ENCODE measurements at places on chromosomes 2 and 18.

DNA sequence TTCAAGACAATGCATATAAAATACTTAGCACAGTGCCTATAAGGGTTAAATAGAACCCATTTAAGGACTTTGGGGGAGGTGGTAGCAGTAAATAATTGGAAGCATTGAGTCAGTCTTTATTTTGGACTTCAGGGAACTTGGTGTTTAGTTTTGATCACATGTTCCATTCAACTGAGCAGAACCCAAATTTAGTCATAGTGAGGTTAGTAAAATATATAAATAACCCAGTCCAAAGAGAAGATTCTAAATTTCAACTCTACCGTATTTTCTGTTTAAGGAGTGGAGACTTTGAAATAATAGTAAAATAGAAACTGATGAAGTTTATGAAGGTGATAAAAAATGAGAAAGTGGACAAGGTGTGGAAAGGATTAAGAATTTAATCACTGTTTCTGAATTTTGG is 19.7 kb downstream of the TWSG1 start:
- DNase-seq, result no peak

- DNase-seq, result no peak
Measured at GRCh38 chr2:171811245-171811628, 82.8 kb downstream of the SLC25A12 start.

DNA sequence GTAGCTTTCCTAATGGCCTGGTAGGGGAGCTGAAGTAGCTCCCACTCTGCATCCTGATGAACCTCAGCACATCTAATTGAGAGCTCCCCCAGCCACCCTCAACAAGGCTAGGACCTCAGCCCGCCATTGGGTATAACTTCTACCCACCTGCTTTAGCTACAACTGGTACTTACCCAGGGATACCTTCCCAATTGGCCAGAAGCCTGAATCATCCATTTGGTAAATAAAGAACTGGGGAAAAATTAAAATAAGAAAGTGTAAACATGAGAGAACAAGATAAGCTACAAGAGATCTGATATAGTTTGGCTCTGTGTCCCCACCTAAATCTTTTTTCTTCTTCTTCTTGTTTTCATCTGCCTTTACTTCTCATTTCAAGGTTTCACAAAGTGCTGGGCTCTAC is 372.0 kb downstream of the CMPK2 start:
- no peak for DNase-seq

DNA sequence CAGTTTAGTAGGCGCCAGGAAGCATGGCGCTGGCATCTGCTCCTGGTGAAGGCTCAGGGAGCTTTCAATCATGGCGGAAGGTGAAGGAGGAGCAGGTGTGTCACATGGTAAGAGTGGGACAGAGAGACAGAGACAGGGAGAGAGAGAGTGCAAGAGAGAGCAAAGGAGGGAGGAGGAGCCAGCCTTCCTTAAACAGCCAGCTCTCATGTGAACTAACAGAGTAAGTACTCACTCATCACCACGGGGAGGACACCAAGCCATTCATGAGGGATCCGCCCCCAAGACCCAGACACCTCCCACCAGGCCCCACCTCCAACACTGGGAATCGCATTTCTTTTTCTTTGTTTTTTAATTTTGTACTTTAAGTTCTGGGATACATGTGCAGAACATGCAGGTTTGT is 40.8 kb upstream of the CLASP1 start:
- DNase-seq, result no peak

- DNase-seq, result no peak
Measured at GRCh38 chr2:54208364-54209240, 47.4 kb downstream of the TSPYL6 start.

GRCh38 chr18:45656194-45656770 is 41.0 kb downstream of the SLC14A2 start:
- DNase-seq, result no peak

DNA sequence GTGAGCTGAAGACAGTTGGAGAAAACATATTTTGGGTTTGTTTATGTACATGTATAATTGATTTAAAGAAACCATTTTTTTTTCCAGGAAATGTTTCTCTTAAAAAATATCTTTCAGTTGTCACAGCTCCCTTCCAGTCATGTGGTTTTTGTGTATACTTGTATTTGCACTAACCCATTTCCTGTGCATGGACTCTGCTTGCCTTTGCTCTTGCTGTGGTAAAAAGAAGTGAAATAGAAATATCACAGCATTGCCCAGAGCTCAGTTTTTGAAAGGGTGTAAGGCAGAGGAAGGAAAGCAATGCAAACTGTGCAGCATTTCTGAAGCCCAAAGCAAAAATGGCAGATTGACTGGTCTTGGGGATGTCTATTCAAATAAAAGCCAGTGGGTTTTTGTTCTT is 10.4 kb upstream of the DOCK10 start:
- DNase-seq, result no peak

GRCh38 chr2:25596516-25597244 is 76.7 kb downstream of the DTNB start:
- DNase-seq, result no peak

GRCh38 chr2:72273384-72273783 is 125.7 kb upstream of the CYP26B1 start:
- DNase-seq, result no peak

GRCh38 chr2:219691571-219691970 is 64.1 kb downstream of the SLC4A3 start:
- DNase-seq, result no peak

- peak; percentile 45 for DNase-seq
Measured at GRCh38 chr2:10297959-10298531, 4.7 kb upstream of the HPCAL1 start.

DNA sequence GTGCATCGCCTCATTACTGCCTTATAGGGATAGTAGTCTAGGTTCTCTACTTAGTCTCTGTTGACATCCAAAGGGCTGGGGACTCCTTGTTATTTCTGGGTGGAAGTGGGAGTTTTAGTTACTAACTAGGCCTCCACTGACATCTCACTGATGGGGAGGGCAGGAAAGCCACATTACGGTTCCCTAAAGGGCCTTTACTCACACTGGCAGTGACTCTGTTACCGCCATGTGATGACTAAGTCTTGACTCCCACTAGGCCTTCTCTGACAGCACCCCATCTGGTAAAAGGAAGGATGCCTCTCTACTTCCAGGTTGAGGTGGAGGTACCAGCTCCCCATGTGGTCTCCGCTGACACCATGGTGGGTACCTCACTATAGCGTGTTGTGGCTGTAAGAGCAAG is 14.0 kb upstream of the BCL2L11 start:
- DNase-seq, result no peak

- no peak for DNase-seq
Measured at GRCh38 chr18:59063300-59063906, 76.3 kb upstream of the SEC11C start.

DNA sequence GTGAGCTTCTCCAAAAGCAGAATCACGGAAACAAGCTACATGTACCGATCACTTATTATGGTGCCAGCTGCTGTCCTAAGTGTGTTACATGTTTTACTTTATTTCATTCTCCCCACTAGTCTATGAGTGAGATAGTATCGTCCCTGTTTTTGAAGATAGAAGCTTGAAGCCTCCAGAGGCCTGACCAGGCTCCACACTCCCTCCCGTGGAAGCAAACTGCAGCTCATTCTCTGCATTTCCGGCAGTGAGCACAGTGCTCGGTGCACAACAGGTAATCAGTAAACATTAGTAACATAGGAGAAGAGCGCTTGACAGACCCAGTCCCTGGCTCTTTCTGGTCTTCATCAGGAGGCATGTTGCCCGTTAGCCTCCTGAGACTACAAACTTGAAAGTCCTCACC is 72.9 kb downstream of the ZBTB7C start:
- no peak for DNase-seq

- DNase-seq, result no peak
Measured at GRCh38 chr2:239936838-239937581, 88.1 kb downstream of the NDUFA10 start.

DNA sequence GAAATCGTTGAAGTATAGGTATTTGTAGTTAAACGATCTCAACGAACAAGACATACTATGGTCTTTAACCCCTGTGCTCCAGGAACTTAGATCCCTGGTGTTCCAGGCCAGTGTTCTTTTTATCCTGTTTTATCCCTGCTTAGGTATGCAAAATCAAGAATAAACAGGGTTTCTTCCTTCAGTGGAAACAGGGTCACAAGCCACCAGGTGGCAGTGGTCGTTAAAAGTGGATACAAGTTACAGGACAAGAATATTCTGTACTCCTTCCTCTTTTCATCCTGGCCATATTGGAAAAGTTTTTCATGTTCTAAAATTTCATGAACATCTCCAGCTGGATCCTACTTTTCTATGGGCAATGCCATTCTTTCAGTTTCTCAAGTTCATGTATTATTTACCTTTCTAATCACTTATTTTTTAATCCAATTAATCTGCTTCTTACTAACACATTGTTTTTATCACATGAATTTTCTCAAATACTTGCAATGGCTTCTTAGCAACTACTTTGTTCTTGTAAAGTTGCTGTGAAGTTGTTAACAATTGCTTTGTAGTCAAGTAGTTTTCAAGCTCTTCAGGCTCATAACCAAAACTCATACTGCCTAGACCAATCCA is 16.4 kb upstream of the HNMT start:
- no peak for DNase-seq

- no peak for DNase-seq
Measured at GRCh38 chr2:206520450-206520849, 77.1 kb downstream of the ADAM23 start.

DNA sequence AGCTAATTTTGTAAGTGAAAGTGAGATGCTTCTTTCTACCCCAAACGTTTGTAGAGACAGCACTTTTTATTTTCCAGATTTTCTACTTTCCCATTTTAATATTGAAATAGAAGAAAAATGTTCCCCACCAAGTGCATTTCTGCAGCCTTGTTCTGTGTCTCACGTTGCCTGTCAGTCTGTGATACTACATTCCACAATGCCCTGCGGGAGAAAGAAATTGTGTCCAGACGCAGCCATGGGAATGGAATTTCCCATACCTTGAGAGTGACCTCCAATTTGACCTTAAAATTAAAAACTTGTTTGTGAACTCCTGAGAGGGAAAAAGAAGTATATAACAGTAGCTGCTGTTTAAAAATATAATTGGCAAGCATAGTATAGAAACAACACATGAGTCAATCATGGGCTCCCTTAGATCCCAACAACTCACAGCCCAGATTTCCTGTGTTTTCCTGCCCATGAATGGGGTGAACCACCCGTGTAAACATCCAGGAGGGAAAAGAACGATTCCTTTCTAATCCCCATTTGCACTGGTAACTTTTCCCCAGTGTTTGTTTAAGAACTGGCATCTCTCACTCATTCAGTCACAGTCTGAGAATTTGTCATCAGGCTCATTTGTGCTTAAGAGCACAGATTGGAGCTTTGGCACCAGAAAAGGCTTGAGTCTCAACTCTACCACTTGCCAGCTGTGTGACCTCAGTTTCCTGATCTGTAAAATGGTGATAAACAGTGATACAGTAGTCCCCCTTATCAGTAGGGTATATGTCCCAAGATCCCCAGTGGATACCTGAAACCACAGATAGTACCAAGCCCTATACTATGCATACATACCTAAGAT is 166.1 kb upstream of the ZNF521 start:
- no peak for DNase-seq
